Naive thymus-derived CD4-positive, alpha-beta T cell (primary cell): ENCODE measurements at places on chromosomes 7 and 10. TPM values are rescaled to one million over a fixed set of nuclear protein-coding genes. Genes with fewer than 3 reads are reported as not detected.

Gene UMAD1
- total RNA-seq, result 13.3 and 14.2 TPM in 2 replicates

GRCh38 chr7:22867589-22867988 lies 44.9 kb upstream of the TOMM7 start:
- H3K27ac ChIP-seq, result no peak overlapping the region
- no peak overlapping the region for H3K4me3 ChIP-seq
- no peaks in the 10 kb centered on the region for H3K27me3 ChIP-seq
- no peaks in the 10 kb centered on the region for H3K4me1 ChIP-seq

GRCh38 chr7:86689363-86689762 lies 45.7 kb downstream of the GRM3 start:
- H3K4me1 ChIP-seq, result no peaks in the 10 kb centered on the region
- H3K4me3 ChIP-seq, result no peak overlapping the region
- no peak for DNase-seq
- H3K36me3 ChIP-seq, result no peaks in the 10 kb centered on the region
- no peak overlapping the region for H3K27ac ChIP-seq
- H3K27me3 ChIP-seq, result no peaks in the 10 kb centered on the region

DNA sequence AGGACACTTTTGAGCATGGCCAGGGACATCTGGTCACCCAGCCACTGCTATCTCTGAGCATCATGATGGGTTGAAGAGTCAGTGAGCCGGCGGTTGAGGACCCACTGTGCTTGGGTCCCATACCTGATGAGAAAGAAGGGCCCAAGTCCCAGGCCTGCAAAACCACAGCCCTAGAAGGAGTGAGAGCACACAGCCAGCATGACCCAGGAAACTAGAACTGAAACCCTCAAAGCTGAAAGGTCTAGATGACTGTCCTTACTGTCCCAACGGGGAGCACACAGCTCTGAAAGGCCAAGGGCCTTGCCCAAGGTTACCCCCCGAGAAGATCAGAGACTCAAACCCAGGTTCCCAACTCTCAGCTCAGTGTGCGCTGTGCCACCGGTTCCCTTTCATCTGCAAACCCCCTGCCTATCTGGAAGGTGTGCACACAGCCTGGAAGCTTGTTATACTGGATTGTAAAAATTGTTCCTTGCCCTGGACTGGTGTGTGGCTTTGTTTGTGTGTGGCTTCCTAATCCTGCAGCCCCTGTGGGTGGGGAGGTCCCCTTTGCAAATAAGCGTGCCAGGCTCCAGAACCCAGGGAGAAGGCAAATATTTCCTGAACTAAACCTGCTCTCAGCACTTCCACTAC lies 22.6 kb upstream of the PSAP start:
- no peak overlapping the region for H3K4me3 ChIP-seq
- no peak for DNase-seq
- no peak overlapping the region for H3K27ac ChIP-seq
- no peaks in the 10 kb centered on the region for H3K36me3 ChIP-seq

DNA sequence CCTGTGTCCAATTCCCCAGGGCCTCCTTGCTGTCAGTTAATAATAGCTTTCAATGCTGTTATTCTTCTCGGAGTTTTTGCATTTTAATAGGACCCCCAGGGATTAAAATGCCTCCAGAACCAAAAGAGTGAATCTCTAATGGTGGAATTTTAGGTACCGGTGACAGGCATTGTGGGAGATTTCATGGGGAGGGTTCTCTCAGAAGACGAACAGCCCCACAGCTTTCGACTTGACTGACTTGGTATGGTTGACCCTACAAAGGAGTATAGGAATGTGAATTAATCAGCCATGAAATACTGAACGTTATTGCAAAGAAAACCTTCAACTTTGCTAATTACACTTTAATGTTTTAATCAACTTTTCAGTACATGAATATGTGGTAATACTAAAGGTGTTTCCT lies 206.3 kb upstream of the FZD8 start:
- no peak overlapping the region for H3K4me3 ChIP-seq
- H3K27me3 ChIP-seq, result no peaks in the 10 kb centered on the region
- no peak overlapping the region for H3K27ac ChIP-seq
- no peak for DNase-seq
- no peaks in the 10 kb centered on the region for H3K4me1 ChIP-seq

- H3K4me3 ChIP-seq, result no peak overlapping the region
- H3K36me3 ChIP-seq, result no peaks in the 10 kb centered on the region
- no peaks in the 10 kb centered on the region for H3K4me1 ChIP-seq
- no peaks in the 10 kb centered on the region for H3K27me3 ChIP-seq
Observed at GRCh38 chr10:5536486-5537081, 11.8 kb downstream of the CALML3 start.

DNA sequence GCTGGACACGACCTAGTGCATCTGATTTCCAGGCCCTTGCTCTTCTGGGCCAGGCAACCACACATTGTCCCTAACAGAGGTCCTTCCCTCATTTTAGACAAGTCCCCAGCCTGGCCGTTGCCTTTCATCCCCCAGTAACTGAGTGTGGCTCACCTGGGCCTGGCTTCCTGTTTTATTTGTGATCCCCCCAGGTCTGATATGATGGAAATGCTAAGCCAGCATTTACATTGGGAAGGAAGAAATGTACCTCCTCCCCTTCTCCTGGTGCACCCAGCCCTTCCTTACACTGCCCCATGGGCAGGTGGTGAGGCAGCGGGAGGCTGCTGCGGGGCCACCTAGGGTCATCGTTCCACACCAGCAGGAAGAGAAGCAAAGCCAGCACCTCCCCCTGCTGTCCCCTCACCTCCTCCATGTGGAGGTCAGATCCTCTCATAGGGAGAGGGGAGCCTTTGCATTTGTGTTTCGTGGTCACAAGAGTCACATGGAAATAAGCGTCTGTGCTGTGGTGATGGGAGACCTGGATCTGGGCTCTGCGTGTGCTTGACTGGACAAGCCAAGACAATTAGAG lies 108.8 kb downstream of the GLRX3 start:
- H3K4me3 ChIP-seq, result no peak overlapping the region
- H3K36me3 ChIP-seq, result no peaks in the 10 kb centered on the region
- H3K4me1 ChIP-seq, result peaks cover 8% of the 10 kb centered on the region
